GM03348 (cell line): ENCODE measurements at places on chromosomes 13 and 19.

- DNase-seq: no peak
Measured at GRCh38 chr19:2268480-2268830, 12.2 kb upstream of the JSRP1 start.

GRCh38 chr13:101489643-101490405 is 37.3 kb downstream of the ITGBL1 start:
- DNase-seq: no peak

DNA sequence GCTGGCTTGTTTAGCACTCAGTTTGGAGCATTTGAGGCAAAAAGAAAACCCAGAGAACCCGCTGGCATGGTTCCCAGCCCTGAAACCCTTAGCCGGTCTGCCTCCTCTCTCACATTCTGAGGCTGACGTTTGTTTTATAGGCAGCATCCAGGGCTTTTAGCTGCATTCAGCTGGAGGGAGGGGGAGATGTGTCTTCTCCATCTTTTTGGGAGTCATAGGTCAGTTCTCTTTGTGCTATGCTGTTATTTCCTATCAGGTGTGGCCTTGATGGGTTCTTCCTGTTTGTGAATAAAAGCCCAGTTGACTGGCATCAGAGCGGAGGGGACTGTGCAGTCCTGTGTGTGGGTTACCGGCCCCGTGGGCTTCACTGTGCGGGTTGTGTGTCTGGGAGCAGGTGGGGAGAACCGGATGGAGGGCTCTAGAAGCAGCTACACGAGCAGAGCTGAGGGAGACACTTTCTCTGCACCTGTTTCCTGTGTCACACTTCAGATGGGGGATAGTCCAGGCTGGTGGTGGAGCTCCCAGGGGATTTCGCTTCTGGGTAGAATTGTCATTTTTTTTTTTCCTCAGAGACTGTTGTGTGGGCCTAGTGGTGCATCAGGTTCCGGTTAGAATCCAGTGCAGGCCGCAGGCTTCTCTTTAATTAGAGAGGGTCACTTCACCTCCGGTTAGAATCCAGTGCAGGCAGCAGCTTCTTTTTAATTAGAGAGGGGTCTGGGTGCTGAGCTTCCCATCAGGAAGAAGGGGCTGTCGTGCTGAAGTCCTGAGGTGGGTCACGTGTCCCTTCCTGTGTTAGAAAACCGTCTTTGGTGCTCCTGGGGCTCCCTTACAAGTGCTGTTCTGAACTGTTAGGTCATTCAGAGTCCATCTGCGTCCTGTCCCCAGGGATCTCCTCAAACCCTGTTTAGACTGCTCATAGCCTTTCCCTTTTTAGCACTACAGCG is 69.6 kb downstream of the ARHGEF7 start:
- DNase-seq: no peak

- no peak for DNase-seq
Measured at GRCh38 chr13:113486698-113487097, 3.8 kb downstream of the DCUN1D2 start.

- DNase-seq: peak; percentile 67
Measured at GRCh38 chr13:32902874-32903273, 113.3 kb upstream of the KL start.

DNA sequence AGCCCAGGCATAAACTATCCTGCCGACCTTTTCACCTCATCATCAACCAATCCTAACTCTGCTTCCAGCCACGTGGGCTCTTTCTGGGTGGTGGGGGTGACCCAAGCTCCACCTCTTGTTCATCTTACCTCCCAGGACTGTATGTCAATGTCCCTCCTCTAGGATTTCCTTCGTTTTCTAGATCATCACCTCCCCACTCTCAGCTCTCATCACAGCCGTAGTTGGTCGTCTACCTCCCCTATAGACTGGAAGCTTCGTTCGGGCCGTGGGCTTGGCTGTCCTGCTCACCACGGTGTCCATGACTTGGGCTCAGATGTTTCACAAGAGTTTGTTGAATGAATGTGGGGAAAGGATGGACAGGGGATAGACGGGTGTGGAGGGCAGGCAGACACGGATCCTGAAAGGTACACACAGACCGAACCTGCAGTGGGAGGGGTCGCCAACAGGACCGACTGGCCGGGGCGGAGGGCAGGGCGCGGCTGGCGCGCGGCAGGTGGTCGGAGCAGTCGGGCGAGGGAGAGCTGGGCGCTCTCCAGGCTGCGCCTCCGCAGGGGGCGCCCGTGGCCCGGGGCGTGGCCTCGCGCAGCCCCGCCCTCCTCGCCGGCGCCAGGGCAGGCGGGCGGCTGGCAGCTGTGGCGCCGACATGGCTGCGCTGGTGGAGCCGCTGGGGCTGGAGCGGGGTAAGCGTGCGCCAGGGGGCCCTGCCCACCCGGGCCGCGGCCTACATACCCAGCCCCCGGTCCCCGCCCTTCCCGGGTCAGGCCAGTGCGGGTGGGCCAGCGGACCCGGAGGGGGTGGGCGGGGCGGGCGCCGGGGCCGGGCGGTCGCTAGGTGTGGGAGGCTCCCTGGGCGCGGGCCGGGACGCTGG is at the start of gene LIN7B:
LIN7B (plus strand) TSS at position 609 of the 868 bp plus-strand sequence; CDS start at position 644, 35 bp downstream.
- DNase-seq: peak; percentile 94

GRCh38 chr13:68023838-68024581 is 793.9 kb upstream of the PCDH9 start:
- no peak for DNase-seq

DNA sequence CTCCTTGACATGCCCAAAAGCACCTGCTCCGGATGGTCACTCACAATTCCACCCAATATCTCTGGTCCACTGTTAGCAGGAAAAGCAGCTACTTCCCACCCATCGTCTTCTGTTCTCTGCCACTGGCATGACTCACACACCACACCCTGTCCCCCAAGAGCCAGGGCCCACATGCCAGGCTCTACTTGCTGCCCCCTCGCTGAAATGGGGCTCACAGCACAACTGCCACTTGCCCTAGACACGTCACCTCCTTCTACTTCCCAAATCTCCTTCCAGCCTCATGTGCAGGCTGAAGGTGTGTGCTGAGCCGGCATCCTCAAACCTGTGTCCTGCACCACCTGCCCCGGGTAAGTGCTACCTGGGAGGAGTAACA is 65.0 kb downstream of the TBC1D4 start:
- DNase-seq: no peak
